ENCODE measurements at places on chromosomes 7 and 10.

GRCh38 chr7:18974803-18975202 is 142.6 kb downstream of the TWIST1 start:
- DNase-seq: no peak

- DNase-seq: no peak
Observed at GRCh38 chr10:43960477-43960876, 311.8 kb upstream of the ZNF32 start.

- no peak for DNase-seq
Observed at GRCh38 chr10:44394696-44395381, 9.9 kb upstream of the CXCL12 start.

DNA sequence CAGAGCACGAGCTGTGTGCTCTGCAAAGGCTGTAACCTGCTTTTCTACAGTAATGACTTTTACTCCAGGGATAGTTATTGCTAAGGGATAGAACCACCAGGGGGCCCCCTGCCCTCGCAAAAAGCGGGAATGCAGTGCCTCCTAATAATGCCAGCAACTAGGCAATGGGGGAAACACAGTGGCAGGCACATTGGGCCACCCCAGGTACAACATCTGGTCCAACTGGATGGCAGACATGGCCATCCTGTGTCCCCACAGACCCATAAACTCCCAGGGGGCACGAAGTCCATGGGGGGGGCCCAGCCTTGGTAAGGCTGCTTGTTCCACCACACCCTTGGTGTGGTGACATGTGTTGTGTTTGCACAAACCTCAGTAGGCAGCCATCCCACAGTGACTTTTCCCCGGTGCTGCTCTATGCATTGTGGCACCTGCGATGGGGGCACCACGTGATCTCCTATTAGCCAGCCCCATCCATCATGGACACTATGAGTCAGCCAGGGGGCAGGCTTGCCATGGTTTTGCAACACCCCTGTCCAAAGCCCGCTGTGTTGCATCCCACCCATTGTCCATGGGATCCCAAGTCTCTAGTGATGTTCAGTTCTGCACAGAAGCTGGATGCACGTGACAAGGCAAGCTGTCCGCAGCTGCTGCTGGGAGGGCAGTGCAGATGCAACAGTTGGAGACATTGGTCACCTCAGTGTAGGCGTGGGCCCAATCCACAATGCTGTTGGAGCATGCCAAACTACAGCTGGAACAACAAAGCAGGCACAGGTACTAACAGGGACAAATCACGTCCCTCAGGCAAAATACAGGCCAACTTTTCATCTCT is 84.0 kb downstream of the ANLN start:
- DNase-seq: no peak

DNA sequence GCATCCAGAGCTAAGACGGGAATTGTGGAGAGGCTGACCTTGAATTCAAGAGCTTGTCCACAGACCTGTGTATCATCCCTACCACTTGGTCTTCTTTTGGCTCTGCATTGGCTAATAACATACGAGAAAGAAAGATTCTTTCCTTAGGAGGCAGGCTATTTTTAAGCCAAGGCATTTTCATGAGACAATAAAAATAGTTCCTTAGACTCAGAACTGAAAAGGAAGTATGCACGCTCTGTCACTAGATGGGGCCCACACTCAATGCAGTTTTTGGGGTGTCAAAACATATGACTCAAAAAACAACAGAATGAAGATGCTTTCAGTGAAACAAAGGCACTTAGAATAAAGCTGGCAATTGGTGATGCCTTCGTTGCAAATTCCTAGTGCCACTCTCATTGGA is 265.9 kb upstream of the DGKB start:
- DNase-seq: no peak

GRCh38 chr7:89232-90019 is 102.9 kb upstream of the FAM20C start:
- no peak for DNase-seq

- no peak for DNase-seq
Observed at GRCh38 chr7:133135451-133135850, 53.6 kb upstream of the CHCHD3 start.

Data from T-cell (primary cell).